Esophagus squamous epithelium (tissue), 5 donors: ENCODE measurements at places on chromosomes 4 and X.

- no peak overlapping the region for H3K4me3 ChIP-seq
- DNase-seq: no peak
- H3K27ac ChIP-seq: no peak overlapping the region
- no peaks in the 10 kb centered on the region for H3K36me3 ChIP-seq
- no peaks in the 10 kb centered on the region for H3K27me3 ChIP-seq
- peaks cover 20% of the 10 kb centered on the region for H3K4me1 ChIP-seq
These were observed 206.6 kb downstream of the SPRY1 start for GRCh38 chr4:123603165-123603564.

- H3K36me3 ChIP-seq: no peaks in the 10 kb centered on the region
- DNase-seq: no peak
- no peak overlapping the region for H3K27ac ChIP-seq
- H3K4me1 ChIP-seq: no peaks in the 10 kb centered on the region
- no peak overlapping the region for H3K4me3 ChIP-seq
These were observed 17.7 kb upstream of the SLC7A11 start for GRCh38 chr4:138259824-138260223.

GRCh38 chrX:78979789-78980464 is 34.7 kb downstream of the P2RY10 start:
- H3K36me3 ChIP-seq: no peaks in the 10 kb centered on the region
- no peak overlapping the region for H3K4me3 ChIP-seq
- no peak for DNase-seq

GRCh38 chrX:48648336-48648751 is 35.3 kb upstream of the WAS start:
- no peak overlapping the region for H3K27ac ChIP-seq
- no peak overlapping the region for H3K4me3 ChIP-seq
- H3K27me3 ChIP-seq: no peaks in the 10 kb centered on the region
